ENCODE measurements at places on chromosomes 7 and 10. TPM values are rescaled to one million over a fixed set of nuclear protein-coding genes. Genes with fewer than 3 reads are reported as not detected.

ATAD1 gene
- 41.7 TPM for total RNA-seq

IGF2BP3 gene
- total RNA-seq = 29.7 TPM

FZD1 gene
- total RNA-seq = 2.5 TPM

CPA2 gene
- 0.11 TPM for total RNA-seq

ATP5MK gene
- 494 TPM for total RNA-seq

INSYN2A gene
- 1.6 TPM for total RNA-seq

PRSS37 gene
- not detected for total RNA-seq

PRRT4 gene
- 0.24 TPM for total RNA-seq

TAS2R4 gene
- 0.11 TPM for total RNA-seq

SLC26A3 gene
- total RNA-seq = not detected

FAM25A gene
- total RNA-seq = not detected

ELN gene
- total RNA-seq = 0.15 TPM

HOXA4 gene
- total RNA-seq = 1.9 TPM

C10orf71 gene
- total RNA-seq = not detected

SPDYE6 gene
- total RNA-seq = not detected

C10orf95 gene
- total RNA-seq = 0.19 TPM

FAM131B gene
- 0.28 TPM for total RNA-seq

GTF2IRD2 gene
- 7.4 TPM for total RNA-seq

CYP2C8 gene
- not detected for total RNA-seq

C10orf105 gene
- total RNA-seq = not detected

BTBD16 gene
- 0.66 TPM for total RNA-seq

OR2AE1 gene
- total RNA-seq = not detected

HPSE2 gene
- not detected for total RNA-seq

YKT6 gene
- total RNA-seq = 123 TPM

NUTM2E gene
- total RNA-seq = 0.43 TPM

SMKR1 gene
- total RNA-seq = 8.4 TPM

NUDCD3 gene
- 49.6 TPM for total RNA-seq

CALML5 gene
- not detected for total RNA-seq

UFSP1 gene
- total RNA-seq = 6.3 TPM

SLC26A5 gene
- total RNA-seq = not detected

CCDC172 gene
- not detected for total RNA-seq

IKZF1 gene
- not detected for total RNA-seq

TRIP6 gene
- total RNA-seq = 52.4 TPM

TBX20 gene
- total RNA-seq = 2.0 TPM

MEIG1 gene
- total RNA-seq = 0.43 TPM

ZYX gene
- total RNA-seq = 162 TPM

RBP3 gene
- not detected for total RNA-seq

CDK14 gene
- total RNA-seq = 0.34 TPM

NKX2-3 gene
- total RNA-seq = 0.05 TPM

LOXL4 gene
- total RNA-seq = 1.4 TPM

NYAP1 gene
- total RNA-seq = 6.7 TPM

GIMAP4 gene
- not detected for total RNA-seq

STK17A gene
- total RNA-seq = 21.1 TPM

SYT15 gene
- total RNA-seq = 3.0 TPM

IKZF5 gene
- 5.0 TPM for total RNA-seq

ICA1 gene
- 1.1 TPM for total RNA-seq

TMEM209 gene
- 13.0 TPM for total RNA-seq

A1CF gene
- total RNA-seq = 0.13 TPM

ZPBP gene
- not detected for total RNA-seq

GRID2IP gene
- total RNA-seq = not detected

CNTNAP2 gene
- total RNA-seq = 0.02 TPM

RTKN2 gene
- 0.83 TPM for total RNA-seq

CYP3A4 gene
- total RNA-seq = 0.10 TPM

PPP1R17 gene
- total RNA-seq = not detected

STN1 gene
- total RNA-seq = 20.8 TPM
